ENCODE measurements at places on chromosomes 2 and 18.

- DNase-seq: no peak
These were observed 183.0 kb downstream of the AFF3 start for GRCh38 chr2:99959261-99960014.

- no peak for DNase-seq
These were observed 910.1 kb upstream of the CELF4 start for GRCh38 chr18:38475686-38476085.

DNA sequence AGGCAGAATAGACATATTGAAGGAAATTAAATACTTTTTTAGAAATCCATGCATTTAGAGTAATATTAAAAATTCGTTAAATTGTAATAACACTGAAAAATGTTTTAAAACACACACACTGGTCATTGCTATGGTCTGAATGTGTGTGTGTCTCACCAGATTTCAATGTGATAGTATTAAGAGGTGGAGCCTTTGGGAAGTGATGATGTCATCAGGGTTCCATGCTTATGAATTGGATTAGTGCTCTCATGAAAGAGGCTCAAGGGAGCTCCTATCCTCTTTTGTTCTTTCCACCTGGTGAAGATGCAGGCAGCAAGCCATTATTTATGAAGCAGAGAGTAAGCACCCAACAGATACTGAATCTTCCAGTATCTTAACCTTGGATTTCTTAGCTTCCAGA, 441.8 kb downstream of the CDH2 start:
- DNase-seq: no peak

- no peak for DNase-seq
These were observed 143.6 kb upstream of the DAPL1 start for GRCh38 chr2:158651358-158652057.

DNA sequence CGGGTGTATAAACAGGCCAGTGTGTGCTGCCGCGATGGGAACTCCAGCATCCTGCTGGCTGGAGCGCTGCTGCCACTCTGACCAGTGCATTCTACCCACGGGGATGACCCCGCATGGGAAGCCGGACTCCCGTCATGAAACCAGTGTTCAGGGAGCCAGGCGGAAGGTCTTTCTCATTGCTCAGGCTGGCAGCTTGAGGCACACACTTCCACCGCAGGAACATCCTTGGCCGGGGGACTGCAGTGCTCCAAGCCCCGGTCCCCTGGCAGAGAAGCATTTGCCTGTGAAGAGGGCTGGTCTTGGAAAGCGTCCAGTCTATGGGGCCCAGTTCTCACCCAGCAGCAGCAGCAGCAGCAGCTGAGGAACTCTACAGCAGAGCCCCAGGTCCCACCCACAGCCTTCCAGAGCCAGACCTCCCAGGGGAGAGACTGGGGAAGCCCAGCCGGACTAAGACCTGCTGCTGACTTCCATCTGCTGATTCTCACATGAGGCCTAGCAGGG, 235.9 kb downstream of the KLHL29 start:
- DNase-seq: peak; percentile 67

- no peak for DNase-seq
These were observed 216.6 kb downstream of the HDAC4 start for GRCh38 chr2:239184179-239184578.

DNA sequence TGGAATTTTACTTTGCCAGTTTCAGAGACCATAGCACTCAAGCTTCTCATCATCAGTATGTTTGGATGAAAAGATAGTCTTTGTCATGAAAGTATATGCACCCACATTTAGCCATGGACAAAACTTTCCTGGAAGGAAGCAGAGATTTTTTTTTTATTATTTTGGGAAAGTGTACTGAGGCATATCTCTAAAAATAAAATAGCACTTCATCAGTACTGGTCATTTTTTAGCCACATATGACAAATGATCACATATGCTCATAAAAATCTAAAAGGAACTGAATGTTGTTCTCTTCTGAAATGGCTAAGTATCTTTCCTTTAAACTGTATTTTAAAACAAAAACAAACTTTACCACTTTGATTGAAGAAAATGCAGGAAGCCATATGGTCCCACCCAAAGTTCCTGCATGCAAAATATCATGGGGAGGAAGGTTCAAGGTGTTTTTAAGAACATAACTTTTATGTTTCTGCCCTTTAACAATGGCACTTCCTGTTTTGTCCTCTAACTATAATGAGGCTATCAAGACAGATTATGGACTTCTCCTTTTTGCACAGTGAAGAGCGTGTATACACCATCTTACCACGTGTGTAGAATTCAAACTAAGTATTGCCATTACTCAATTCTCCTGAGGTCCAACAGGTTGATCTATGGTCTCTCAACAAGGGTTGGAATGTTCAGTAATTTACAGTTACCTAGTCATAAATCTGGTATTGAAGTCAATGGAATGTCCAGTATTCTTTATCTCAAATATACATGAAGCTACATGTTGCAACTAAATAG, 77.1 kb upstream of the SLC39A10 start:
- no peak for DNase-seq

DNA sequence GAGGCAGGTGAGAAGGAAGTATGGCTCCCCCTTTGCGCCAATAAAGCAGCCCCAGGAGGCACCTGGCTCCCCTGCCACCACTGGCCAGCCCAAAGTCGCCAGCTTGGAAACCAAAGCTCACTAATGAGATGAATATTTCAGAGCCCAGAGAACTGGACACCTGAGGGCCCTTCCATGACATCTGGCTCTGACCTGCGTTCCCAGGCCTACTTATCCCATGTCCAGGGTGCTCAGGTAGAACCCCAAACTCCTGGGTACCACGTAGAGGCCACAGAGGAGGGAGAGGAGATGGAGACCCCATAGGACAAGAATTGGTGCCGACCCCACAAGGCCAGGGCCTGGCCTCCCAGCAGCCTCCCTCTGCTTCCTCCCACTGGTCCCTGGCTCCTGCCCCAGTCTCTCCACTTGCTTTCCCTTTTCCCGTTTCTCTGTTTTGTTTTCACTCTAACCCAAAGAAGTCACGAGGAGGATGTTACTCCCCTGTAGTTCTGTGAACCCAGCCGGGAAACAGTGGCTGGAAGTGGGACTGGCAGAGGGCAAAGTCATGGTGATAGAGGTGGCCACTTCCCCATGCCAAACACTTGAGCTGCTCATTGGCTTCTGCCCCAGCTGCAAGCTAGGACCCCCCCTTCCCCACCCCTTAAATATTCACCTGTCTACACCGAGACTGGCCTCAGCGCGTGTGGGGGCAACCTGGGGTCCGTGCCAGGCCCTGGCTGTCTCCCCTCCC, 820 bp downstream of the TMBIM1 start:
- DNase-seq: no peak

All from left hindlimb (tissue), 1 donor.